ENCODE measurements at places on chromosomes 11 and 22.

- DNase-seq, result no peak
These were observed 62.1 kb downstream of the SLC25A17 start for GRCh38 chr22:40757071-40757470.

DNA sequence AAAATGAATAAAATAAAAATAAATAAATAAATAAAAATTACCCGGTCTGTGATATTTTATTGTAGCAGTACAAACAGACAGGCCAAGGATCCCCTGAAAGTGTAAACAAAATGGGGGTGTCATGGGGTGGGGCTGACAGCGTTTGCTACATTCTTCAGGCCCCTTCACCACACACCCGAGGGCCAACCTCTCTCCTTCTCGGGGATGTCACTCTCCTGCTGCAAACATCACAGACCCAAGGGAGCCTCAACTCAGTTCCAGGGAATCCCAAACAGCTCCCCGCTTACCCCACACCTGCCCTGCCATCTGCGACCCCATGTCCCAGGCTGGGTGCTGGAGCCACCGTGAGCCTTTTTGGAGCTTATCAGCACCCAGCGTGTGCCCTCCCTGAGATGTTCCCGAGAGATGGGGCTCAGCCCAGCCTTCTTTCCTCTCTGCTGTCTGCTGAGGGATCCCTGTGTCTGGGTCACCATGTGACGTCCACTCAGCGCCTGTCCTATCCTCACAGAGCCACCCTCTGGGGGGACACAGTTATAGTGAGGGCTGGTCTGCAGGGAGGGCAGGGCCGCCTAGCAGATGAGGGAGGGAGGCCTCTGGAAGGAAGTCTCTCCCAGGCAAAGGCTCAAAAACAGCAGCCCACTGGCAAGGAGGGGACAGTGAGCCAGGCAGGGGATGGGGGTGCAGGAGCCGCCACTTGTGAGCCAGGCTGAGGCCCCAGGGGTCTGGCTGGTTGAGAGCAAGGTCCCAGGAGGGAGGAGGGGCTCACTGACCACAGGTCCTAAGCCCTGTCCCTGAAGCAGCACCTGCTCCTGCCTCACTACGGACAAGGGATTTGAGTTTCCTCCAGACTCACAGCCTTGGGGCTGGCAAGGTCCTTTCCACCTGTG lies 1041.6 kb downstream of the BRD1 start:
- no peak for DNase-seq

DNA sequence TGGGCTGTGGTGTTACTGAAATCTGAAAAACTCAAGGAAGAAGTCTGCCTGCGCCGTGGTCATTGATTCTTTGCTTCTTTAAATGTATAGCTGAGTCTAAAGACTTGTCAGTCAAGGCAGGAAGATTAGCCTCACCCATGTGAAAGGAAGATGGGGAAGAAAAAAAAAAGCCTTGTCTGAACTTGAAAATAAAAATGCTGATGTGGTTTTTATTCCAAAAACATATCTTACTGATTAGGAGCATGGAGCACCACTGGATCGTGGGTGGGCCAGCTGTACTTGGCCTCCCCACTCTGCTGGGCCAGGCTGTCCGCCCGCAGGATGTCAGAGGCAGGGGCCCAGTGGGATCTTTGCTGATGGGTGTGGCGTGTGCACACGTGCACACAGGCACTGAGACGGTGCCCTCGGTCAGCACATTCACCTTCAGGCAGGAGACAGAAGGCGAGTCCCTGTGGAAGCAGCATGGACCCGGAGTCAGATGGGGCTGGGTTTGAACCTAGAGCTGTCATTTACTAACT lies 111.9 kb downstream of the WNT7B start:
- no peak for DNase-seq

DNA sequence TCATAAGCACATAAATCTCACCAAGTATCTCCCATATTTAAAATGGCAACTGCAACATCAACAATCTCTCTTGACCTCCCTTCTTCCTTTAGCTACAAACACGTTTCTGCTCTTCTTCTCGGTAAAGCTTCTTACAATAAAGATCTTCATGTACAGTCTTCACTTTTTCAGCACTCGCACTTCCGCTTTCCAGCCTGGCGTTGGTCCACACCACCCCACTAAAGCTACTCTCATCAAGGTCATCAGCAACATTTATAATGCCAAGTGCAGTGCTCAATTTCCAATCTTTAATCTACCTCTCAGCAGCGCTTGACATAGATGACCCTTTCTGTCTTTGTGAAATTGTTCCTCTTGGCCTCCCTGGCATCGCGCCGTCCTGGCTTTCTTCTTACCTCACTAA lies 33.6 kb downstream of the NTM start:
- DNase-seq, result no peak

DNA sequence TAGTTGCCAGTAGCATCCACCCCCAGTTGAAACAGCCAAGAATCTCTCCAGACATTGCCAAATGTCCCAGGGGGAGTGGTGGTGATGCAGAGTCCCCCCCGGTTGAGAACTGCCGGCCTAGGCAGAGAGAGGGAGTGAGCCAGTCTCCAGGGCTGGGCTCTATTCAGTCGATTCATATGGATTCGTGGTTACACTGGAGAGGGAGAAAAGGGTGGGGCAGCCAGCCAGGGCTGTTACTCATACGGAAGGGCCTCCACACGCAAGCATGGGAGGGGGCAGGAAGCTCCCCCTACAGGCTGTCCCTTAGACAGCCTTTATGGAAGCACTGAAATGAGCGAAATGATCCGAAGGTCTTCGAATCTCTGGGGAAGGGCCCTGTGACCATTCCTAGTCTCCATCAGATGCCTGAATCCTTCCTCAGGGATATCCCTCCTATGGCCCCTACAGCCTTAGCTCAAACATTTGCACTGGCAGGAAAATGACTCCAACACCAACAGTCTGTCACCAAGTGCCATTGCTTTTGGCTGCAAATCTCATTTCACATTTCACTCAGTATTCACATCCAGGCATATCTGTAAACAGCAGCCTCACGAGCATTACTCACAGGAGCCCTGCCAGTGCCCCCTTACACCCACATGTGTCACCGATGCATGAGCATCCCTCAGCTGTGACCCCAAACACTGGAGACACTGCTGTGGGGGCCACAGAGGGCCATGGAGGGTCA lies 18.4 kb upstream of the TLCD5 start:
- no peak for DNase-seq

GRCh38 chr11:86811637-86812321 lies 11.4 kb downstream of the PRSS23 start:
- no peak for DNase-seq
